ENCODE measurements at places on chromosomes 1 and 21. TPM values are rescaled to one million over a fixed set of nuclear protein-coding genes. Genes with fewer than 3 reads are reported as not detected.
A peak's percentile ranks its signal among the peaks of the same experiment; 100 is the strongest.

DNA sequence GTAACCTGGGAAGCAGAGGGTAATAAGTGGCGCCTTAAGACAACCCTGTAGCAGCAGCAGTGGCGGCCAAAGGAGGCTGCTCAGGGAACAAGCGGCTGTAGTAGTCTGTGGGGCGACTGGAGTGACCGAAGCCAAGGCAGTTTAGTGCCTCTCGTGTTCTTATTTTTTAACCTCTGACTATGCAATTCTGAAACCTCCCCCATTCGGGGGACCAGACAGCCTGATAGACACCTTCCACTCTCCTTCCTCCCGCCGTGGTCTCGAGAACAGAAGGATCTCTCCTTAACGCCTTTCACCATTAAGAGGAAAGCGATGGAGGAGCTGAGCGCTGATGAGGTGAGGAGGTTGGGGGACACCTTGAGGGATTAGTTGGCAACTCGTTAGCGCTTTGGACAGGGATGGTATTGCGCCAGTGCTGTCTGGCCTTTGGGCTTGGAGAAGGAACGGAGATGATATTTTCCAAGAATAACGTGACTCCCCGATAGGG is 644 bp downstream of the UBE4B start:
- DNase-seq: peak; percentile 32

DNA sequence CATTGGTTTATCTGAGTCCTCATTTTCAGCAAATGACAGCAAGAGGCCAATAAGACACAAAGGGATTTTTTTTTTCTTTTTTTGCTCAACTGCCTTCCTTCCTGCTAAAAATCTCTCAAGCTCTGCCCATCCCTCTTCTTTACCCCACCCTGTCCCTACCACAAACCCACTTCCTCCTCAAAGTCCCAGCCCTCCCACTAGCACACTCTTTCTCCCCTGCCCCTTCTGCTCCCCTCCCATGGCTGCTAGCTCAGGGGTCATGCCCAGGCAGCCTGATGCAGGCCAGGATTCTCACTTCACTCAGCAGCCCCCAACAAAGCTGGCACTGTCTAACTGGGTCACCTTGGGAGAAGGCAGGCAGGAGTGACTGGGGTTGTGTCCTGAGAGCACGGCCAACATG is 28.8 kb upstream of the PPP2R5A start:
- DNase-seq: peak; percentile 78

DNA sequence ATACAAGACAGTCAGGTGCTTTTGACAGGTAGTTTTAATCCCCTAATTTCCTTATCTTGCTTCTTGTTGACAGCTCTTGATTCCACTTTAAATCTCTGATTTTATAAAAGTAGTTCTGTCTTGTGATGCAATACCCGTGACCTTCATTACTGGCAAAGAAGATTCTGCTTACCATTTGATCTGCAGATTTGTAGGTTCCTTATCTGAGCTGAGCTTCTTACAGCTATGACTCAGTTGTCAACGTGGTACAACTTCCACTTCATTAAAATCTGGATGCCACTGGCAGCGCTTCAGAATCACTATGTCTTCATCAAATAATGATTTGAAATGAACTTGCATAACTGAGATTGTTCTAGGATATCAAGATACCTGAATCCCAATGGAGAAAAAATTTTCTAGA is 543.6 kb upstream of the B3GALT2 start:
- DNase-seq: no peak

- DNase-seq: no peak
Measured at GRCh38 chr1:156525071-156525501, 24.5 kb upstream of the MEF2D start.

DNA sequence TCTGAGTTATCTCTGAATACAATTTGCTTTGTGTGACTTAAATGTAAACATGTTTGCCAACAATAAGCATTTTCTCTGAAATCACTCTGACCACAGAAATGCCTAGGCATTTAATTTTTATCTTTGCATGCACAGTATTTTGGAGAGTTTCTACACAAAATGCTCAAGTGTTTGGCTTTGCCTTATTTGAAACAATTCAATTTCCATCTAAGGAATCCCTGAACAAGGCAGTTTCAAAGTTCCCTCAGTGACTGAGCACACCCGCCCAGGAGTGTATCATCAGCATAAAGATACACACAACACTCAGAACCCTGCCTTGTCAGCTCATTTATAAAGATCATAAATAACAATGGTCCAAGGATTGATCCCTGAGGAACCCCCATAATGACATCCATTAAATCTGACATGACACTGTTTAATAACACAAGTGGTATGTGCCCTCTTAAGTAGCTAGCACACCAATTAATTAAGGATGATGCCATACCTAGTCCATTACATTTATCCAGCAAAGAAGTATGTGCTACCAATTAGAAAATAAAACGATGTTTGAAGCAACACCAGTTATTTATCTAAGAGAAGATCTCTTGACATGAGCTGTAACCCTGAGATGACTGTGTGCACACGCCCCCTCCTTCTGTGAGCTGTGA is 585.8 kb downstream of the ADGRL2 start:
- DNase-seq: no peak

- DNase-seq: no peak
Measured at GRCh38 chr1:235763962-235764361, 102.7 kb downstream of the LYST start.

- no peak for DNase-seq
Measured at GRCh38 chr21:36816561-36817130, 117.7 kb downstream of the SIM2 start.

DNA sequence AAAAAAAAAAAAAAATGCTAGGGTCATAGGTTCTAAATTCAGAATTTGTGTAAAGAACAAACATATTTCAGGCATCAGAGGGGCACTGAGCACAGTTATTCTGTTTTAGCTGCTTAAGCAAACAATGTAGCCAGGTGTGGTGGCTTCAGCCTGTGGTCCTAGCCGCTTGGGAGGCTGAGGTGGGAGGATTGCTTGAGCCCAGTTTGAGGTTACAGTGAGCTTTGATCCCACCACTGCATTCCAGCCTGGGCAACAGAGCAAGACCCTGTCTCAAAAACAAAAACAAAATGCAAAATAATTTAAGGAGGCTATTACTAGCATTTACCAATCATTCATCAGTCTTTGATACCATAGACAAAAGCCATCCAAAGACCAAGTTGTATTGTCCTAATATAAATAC is 49.7 kb upstream of the CDC42BPA start:
- no peak for DNase-seq

DNA sequence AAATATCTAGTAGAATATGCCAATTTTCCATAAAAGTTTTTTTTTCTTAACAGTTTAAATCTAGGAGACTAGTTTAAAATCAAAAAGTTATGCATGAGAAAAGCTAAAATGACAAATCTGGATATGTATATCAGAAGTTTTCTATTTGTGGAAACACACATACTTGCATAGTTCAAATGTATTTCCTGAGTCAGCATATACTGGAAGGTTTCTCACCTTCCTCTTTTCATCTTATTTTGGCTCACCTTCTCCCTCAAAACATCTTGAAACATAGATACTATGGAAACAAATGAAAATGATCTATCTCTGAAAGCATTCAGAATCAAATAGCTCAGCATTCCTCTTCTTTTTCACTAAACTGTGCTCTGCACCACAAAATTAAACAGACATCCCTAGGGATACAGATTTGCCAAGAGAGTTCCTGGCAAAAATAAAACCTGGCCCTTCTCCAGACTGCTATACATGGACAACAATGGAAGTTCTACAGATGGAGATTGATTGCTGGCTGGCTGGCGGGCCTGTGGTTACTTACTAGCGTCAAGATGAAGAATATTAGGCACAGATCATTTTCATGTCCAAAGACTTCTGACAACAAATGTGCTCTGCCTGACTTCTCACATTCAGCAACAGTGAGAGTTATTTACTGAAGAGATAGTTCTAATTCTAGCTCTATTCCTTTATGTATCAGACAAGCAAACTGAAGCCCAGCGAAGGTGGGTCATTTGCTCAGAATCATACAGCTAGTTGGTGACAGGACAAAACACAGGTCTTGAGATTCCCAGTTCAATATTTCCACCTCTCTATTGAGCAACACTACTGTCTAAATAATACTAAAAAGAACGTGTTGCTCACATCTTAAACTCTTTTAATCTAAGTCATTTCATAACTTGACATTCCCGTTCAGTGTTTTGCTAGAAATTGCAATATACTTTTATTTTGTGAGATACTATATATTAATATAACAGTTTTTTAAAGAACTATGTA is 26.6 kb downstream of the DIPK1A start:
- no peak for DNase-seq

GRCh38 chr21:14987370-14988170 is 77.2 kb downstream of the NRIP1 start:
- no peak for DNase-seq

GRCh38 chr1:107524301-107524700 is 383.5 kb downstream of the NTNG1 start:
- no peak for DNase-seq

- no peak for DNase-seq
Measured at GRCh38 chr1:160744852-160745520, 5.9 kb downstream of the SLAMF7 start.

DNA sequence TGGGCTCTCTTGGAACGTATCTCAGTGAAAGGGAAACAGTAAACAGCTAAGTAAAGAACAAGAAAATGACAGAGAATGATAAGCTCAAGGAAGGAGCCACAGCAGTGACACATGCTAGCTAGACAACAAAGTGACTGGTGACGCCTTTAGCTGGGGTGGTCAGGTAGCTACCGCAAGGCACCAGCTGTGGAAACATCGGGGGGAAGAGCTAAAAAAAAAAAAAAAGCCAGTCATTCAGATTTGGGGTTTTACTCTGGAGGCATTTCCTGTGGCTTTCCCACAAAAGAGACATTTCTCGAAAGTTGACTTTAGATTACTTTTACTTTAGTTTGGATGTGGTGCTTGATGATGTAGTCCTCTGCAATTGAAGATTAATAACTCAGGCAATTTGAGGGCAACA is 2.1 kb downstream of the FHAD1 start:
- DNase-seq: peak; percentile 85

- no peak for DNase-seq
Measured at GRCh38 chr1:106121728-106122127, 934.7 kb upstream of the PRMT6 start.

DNA sequence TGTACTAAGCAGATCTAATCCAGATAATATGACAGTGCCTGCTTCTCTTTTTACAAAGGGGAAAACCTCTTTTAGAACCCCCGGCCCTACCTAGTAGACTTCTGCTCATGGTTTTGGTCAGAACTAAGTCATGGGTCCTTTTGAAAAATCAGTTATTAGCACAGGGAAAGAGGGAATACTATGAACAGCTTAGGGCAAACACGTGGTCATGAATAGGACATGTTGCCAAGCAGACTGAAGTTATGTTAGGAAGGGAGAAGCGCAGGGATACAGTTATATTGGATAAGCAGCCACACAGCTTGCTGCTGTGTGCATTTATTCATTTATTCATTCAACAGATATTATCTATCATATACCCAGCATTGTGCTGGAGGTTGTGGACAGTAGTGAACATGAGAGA is 25.3 kb upstream of the IGSF3 start:
- no peak for DNase-seq

DNA sequence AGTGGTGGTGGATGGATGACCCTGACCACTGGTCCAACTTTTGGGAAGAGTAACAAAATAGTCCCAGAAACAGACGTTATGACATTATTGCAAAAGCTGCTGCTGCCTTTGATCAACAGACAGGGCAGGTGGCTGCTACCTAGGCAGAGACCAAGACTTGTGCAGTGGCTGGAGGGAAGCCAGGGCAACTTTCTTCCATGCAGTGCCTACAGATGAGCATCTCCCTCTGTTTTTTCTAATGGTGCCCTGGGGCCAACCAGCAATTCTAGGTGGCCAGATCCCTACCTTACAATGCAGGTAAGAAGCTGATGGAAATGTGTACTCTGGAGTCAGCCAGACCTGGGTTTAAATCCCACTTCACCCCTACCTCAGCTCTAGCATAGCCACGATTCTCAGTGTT is 283.1 kb upstream of the POU3F1 start:
- no peak for DNase-seq

GRCh38 chr1:237684236-237684635 is 206.5 kb downstream of the ZP4 start:
- DNase-seq: no peak

GRCh38 chr1:221440658-221441057 is 301.2 kb downstream of the DUSP10 start:
- DNase-seq: no peak

DNA sequence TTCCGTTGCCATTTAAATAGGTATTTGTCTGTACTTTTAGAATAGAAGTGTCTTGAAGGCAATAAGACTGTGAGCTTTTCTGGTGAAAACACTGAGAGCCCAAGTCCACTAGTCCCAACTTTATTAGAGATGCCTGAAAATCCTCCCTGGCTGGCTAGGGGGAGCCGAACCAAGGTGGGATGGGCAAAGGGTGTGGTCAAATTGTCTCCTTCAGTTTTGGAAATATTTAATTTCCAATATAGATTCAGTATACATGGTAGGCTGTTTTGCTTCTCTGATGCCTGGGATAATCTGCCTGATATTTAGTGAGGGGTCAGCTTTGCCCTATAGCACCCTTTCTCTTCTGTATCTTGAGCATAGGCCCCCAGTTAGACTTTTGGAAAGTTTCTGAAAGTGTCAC is 3.5 kb downstream of the ROR1 start:
- no peak for DNase-seq

DNA sequence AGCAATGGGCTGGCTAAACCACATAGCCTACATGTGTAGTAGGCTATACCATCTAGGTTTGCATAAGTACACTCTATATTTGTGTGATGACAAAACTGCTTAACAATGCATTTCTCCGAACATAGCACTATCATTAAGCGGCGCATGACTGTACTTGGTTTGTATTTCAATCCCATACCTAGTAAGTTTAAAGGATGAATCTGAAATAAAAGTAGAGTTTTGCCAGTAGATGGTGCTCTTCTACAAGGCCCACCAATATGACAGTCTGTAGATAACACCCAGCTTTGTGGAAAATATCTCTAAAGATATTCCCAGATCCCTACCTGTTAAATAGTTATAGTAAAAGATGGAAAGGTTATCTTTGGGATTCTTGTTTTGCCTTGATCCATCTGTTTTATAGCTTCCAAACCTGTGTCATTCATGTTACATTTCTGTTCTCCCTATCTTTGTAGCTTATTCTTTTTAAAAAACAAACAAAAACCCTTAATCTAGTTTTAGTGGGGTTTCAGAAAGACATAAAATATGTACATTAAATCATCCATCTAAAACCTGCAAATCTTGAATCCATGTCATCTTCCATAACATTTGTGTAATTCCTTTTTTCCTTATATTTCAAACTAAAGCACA is 33.9 kb upstream of the ASPM start:
- no peak for DNase-seq

Gene KCNE2
- not detected for total RNA-seq

Gene GJB4
- not detected for total RNA-seq

Gene SLC9C2
- not detected for total RNA-seq

Gene KIAA0040
- 67.1 TPM for total RNA-seq

Gene SLAMF7
- total RNA-seq: 12.8 TPM

Gene PCSK9
- total RNA-seq: not detected

Gene HSPA6
- 0.07 TPM for total RNA-seq

Gene OR2T12
- total RNA-seq: not detected
